Stimulated activated CD4-positive, alpha-beta T cell treated with anti-CD3 and anti-CD28 coated beads, Interleukin-1b, Interleukin-23, amount 100 ng/mL, for 1 hour (primary cell): ENCODE measurements at places on chromosomes 13 and 19.

DNA sequence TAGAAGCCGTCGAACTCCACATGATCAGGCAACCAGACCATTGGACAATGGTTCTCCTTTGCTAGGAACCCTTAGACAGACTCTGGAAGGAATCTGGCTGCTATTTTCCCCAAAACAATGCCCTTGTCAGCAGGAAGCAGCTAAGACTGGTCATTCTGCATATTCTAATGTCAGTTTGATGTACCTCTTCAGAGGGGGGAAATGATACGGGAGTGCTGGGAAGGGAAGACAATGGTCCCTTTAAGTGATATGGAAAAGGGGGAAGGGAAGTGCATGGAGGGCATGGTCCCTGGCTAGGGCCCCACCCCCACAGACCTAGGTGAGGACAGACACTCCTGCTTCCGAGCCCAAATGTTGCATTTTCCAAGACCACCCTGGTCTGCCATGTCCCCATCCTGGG lies 389.0 kb upstream of the SLITRK6 start:
- no peak for DNase-seq

DNA sequence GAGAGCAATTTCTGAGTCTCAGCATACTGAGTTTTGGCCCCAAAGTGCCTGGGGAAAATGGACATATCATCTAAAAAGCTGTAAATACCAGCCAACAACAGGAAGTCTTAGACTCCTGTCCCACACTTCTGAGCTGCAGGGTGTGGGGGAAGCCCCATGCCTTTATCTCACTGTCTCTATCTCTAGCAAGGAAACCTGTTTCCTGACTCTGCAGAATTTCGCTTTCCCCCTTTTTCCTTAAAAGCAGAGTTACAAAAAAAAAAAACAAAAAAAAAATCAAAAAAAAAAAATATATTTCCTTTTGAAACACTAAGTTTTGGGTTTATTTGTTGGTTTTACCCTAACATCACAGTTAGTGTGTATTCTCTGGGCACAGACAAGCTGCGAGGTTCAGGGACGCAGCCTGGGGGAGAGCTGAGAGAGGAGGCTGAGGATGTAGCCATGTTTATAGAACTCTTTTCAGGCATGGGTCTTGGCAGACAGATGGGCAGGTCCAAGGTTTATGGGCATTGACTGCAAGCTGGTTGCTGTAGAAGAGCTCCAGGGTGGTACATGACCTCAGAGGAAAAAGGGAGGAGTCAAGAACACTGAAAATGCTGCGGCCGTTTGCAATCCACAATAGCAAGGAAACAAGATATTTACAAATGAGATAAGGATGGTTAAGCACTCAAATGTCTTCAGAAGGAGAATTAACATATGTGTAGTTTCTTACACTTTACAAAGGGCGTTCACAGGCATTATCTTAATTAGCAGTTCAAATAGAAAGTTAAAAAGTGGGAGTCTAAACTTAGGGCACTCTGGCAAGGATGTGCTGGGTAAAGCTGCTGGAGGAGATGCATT lies 4.9 kb downstream of the MBNL2 start:
- DNase-seq, result no peak

DNA sequence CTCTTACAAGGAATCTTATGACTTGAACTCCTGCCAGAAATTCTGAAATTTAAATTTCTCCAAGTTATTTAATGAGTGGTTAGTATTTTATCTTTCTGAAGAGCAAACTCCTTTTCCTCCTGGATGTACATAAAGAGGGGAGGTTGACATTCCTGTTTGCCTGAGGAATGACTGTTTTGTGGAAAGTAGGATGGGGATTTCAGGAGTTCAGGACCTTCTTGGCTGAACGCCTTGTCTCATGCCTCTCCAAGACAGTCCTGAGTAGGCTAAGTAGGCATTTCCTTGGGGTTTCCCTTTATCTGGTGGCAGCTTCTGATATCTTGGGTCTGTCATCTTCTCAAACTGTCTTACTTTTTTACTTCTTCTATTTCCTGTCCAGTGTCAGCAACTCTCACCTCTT lies 356.6 kb downstream of the TDRD3 start:
- no peak for DNase-seq

GRCh38 chr13:35557475-35557874 lies 81.0 kb upstream of the MAB21L1 start:
- no peak for DNase-seq

- no peak for DNase-seq
Observed at GRCh38 chr13:110636701-110637201, 21.4 kb downstream of the NAXD start.

- peak; percentile 68 for DNase-seq
Observed at GRCh38 chr19:4636151-4636717, 3.1 kb upstream of the TNFAIP8L1 start.

DNA sequence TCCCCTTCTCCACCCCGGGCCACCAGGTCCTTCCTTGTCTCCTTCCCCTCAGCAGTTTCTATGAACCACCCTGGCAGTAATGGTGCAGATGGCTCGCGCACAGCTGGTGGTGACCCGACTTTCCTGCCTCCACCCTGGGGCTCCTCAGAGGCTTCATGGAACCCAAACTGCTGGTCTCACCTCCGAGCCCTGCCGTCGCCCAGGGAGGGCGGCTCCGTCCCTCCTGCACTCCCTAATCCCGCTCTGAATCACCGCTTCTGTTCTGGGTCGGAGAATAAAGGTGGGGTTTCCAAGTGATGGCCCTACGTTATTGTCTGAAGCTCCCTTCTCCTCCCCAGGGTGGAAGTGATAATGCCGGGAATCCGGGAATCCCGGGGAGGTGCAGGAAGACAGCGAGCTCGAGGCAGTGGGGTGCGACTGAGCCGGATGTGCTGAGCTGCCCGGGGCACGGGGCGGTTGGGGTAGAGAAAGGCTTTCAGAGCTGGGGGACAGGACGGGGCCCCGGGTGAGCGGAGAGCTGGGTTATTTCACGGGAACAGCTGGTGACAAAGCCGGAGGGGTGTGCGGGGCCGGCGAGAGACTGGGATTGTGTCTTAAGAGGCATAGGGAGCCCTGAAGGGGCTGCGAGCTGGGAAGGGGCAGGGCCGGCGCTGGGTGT lies 711 bp downstream of the FUT2 start:
- DNase-seq, result no peak

DNA sequence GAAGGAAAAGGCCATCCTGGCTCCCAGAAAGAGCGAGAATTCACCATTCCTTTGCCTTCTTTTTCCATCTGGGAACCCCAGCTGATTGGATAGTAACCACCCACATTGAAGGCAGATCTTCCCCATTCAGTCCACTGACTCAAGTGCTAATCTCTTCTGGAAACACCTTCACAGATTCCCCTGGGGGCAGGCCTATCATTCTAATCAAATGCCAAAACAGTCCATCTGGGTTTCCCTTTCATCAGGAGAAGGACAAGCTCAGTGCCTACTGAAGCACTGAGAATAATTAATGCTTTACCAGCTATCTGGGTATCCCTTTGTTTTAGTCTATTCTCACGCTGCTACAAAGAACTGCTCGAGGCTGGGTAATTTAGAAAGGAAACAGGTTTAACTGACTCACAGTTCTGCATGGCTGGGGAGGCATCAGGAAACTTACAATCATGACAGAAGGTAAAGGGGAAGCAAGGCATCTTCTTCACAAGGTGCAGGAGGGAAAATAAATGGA lies 293.2 kb downstream of the ENOX1 start:
- no peak for DNase-seq

DNA sequence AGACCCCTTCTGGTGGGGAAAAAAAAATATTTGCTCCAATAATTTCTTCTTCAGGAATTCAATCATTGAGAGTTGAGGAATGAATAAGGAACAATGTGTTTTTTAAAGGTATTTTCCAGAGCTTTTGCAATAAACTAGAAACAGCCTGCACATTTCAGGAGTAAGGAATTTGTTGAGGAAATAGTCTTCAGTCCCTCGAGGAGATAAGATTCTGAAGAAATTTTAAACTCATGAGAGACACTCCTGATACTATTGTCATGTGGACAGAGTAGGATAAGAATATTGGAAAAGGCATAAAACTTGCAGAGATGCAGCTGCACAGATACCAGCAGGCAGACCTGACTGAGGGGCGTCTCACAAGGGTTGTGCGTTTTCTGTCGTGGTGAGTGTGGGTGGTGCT lies 36.6 kb downstream of the COMP start:
- no peak for DNase-seq

DNA sequence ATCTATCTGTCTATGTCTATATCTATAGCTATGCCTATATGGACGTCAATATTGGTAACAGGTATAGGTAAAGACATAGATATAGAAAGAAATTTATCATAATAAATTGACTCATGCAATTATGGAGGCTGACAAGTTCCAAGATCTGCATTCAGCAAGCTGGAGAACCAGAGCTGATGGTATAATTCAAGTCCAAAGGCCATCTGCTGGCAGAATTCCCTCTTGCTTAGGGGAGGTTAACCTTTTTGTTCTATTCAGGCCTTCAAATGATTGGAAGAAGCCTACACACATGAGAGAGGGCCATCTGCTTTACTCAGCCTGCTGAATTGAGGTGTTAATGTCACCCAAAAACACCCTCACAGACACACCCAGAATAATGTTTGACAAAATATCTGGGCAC lies 10.8 kb downstream of the RASL11A start:
- DNase-seq, result no peak

DNA sequence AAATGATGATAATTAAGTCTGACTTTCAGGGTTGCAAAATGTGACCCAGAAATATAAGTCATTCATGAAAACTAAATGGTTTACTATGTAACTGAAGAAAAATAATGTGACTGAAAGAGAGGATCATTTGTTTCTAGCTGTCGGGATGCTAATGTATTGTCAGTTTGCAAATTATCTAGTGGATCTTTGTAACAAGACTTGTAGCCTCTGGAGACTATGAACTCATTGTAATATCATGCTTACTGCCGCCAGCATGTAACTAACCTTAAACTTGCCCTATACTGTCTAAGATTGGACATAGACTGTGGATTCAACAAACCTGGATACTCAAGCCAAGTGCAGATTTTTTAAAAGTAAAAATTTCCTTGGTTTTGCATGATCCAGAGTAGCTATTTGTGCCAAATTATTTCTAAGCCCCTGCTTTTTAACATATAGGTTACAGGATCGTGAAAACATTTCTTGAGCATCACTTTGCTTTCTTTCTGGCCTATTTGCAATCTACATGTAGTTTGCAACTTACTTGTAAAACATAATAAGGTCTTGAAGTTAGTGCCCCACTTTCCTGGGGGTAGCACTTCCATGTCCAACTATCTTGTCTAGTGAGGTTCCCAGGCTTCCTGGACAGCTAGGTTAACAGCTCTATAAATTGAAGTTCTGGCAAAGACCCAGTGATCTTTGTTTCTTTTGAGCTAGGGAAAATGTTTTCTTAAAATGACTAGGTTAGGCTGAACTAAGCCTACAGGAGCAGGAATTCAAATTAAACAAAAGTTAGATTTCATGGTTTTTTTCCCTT lies 3.3 kb upstream of the POSTN start:
- DNase-seq, result no peak

GRCh38 chr19:35856546-35857149 lies at the start of gene KIRREL2:
TSS of gene KIRREL2 (plus strand) at chr19:35856911. CDS start at chr19:35857120, 209 bp downstream.
- peak; percentile 12 for DNase-seq

GRCh38 chr13:49694446-49694845 lies 3.2 kb upstream of the EBPL start:
- no peak for DNase-seq

DNA sequence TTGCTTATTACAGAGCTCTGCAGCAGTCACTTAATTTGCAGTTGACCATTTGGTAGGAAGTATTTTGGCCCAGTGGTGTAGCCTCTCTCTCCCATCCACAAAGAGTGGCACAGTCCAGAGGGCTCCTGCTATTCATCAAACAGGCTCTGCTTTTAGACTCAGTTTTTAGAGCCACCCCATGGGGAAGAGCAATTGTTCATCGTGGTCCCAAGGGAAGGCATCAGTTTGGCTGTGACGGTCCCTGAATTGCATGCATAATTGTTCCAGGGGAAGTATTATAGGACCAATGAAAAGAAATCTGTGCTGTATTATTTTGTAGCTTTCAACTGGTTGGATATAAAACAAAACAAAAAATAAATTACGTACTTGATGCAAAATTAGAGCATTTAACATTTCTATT lies 799.0 kb downstream of the DACH1 start:
- no peak for DNase-seq

DNA sequence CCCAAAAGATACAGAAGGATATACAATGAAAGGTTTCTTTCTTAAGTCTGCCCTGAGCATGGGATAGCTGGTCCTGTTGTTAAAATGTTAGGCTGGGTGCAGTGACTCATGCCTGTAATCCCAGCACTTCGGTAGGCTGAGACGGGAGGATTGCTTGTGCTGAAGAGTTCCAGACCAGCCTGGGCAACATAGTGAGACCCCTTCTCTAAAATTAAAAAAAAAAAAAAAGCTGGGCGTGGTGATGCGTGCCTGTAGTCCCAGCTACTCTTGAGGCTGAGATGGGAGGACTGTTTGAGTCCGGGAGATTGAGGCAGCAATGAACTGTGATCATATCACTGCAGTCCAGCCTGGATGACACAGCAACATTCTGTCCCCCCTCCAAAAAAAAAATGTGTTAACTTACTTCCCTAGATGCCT lies 52.5 kb upstream of the SHKBP1 start:
- no peak for DNase-seq

- no peak for DNase-seq
Observed at GRCh38 chr13:35354882-35355281, 121.6 kb downstream of the MAB21L1 start.

DNA sequence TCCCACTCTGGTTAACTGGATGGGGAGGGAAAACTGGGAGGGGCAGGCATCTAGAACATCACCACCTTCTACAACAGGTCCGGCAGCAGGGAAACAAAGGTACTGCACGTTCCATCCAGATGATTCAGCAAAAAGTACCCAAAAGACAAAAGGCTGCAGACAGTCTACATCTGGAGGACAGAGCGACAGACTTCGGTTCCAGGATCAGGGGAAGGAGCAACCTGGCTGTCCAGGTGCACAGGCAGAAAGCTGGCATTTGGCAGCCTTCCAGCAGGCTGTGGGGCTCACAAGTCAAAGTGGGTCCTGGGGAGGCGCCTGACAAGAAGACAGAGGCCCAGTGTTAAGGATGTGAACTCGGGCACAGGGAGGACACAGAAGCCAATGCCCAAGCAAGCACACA lies 202.9 kb downstream of the SUCLA2 start:
- DNase-seq, result no peak
